ENCODE measurements at places on chromosomes 6 and 20. TPM values are rescaled to one million over a fixed set of nuclear protein-coding genes. Genes with fewer than 3 reads are reported as not detected.

DNA sequence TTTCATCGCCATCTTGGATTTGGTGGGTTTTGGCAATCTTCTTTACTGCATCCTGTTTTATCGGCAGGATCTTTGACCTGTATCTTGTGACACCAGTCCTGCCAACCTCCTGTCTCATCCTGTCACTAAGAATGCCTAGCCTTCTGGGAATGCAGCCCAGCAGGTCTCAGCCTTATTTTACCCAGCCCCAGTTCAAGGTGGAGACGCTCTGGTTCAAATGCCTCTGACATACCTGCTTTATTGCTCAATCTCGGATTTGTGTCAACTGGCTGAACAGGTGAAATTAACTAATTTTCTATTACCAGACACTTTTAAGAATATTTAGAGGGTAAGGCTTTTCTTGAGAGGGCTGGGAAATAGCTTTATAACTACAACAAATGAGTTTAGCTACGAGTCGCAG, 102.5 kb downstream of the SASH1 start:
- no peak for DNase-seq

DNA sequence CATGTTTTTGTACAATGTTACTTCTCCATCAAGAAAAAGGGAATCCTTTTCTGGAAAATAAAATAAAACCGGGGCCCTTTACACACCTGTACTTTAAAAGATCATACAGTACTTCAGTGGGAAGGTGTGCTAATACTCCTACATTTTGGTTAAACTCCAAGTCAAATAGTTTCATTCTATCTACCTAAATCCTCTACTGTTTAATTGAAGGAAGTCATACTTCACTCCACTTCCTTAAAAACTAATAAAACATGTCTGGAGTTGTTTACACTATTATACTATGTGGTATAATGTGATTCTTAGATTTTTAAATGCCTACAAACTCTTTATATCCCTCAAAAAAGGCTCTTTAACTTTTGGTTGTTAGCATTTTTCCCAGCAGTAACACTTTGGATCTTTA, 18.6 kb upstream of the HBS1L start:
- DNase-seq = no peak

DNA sequence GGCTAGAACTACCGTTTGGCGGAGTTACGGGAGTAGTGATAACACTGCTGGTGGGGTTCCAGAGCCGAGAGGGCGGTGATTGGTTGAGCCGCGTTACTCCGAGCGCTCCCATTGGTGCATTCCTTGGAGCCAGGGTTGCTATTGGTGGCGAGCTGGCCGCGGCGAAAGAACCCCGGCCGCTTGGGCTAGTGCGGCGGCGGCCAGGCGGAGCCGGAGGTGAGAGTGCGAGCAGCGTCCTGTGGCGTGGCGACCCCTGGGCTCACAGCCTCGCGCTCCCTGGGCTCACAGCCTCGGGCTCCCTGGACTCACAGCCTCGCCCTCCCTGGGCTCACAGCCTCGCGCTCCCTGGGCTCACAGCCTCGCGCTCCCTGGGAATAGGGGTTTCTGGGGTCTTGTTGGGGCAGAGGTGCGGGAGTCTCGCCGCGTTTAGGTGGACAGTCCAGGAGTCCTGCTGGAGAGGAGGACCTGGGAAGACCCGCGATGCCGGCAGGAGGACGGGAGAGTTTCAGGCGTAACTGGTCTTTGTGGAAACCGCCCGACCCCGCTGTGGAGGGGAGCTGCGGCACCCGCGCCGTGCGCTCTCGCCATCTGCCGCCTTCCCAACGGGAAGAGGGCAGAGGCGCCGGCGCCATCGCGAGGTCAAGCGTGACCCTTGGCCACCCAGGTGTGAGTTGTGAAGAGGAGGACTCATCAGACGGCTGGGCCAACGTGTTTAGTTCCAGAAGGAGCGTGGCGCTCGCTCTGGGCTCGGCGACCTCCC, 12.2 kb downstream of the PRDM13 start:
- no peak for DNase-seq

DNA sequence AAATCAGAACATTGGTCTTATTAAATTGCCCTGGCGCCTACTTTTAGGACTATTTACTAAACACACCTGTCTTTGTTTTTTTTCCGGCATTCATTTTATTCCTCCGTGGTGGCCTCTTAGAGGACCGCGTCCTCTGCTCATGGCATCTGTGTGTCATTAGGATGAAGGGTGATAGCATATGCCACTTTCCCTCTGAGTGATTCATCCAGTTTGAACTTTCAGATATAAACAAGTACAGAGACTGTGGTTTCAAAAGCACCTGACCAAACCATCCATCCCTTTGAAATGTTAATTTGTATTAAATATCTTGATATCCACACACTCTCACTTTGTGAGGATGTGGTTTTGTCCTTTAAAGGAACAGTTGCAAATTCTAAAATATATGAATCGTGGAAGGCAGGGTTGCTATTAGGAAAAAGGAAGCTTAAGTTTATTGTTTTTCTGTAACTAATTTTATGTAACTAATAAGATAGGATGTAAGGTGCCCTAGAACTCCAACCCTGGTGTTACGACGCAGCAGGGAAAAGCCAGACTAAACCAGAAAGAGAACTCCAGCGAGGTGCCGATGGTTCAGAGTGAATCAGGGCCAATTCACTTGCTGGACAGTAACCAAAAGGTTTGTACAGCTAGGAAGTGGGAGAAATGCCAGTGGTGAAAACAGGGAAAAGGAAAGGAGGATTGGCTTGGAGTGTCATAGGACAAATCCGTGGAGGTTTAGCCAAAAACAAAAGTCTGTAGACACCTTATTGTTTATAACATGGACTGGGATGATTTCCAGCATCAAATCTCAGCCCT, 98.7 kb downstream of the SHLD1 start:
- no peak for DNase-seq

Gene ULBP2
- total RNA-seq = 1.1 TPM

- no peak for DNase-seq
Observed at GRCh38 chr6:142851601-142852000, 93.4 kb downstream of the HIVEP2 start.

Gene SDC4
- total RNA-seq = 100 TPM

Gene TMEM239
- total RNA-seq = not detected

DNA sequence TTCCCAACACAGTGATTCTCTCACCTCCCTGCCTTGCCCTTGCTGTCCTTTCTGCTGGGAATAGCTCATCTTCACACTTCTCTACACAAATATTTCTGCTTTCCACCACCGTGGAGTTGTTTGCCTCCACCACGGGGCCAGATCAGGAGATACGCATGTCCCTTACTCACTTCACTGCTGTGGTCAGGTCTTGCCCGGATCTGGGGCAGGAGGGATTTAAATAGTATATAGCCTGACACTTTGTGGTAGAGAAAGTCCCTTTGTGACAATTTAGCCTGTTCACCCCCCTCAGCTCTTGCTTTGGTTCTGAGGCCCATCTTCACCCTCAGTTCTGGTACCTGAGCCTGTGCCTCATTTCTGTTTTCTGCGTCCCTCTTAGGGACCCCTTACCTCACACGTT, 92.6 kb upstream of the PREP start:
- DNase-seq = no peak

- no peak for DNase-seq
Observed at GRCh38 chr6:136030131-136030530, 178.6 kb downstream of the PDE7B start.

DNA sequence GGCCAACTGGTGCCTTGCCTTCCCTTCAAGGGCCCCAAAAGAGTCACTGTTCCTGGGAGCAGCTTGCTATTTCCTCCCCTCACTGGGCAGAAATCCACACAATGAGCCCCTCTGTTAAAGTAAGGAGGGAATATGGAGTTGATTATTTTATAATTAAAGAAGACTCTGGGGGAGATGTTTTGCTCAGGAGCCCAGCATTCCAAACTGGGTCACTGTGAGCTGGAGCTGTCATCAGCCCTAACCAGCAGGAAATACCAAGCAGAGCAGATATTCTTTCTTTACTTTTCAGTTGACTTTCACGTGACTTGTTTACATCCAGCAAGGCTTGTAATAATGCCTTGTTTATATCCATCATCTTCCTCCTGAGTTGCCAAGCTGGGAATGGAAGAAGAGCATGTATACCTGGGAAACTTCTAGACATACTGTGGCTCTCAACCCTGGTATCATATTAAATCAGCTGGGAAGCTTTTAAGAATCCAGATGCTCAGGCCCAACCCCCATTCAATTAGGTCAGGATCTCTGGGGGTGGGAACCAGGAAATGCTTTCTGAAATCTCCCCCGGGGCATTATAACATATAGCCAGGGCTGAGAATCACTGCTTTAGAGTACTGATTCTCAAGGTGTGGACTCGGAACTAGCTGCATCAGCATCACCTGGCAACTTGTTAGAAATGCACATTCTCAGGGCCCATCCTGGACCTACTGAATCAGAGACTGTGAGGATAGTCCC, 175.6 kb upstream of the MYLIP start:
- DNase-seq = no peak

DNA sequence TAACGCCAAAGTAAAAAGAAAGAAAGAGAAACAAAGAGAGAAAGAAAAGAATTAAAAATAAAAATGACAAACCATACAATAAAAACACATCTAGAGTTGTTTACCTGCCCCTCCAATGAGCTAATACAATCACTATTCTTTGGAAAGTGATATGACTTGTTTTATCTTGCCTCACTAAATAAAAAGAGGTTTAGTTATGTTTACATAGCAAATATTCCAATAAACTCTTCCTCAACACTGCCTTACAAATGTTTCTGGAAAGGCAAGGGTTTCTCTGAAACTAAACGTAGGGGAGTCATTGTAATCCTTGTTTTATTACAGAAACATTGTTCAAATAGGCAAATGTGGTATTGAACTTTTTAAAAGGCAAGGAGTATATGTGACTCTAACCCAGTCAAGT, 396.2 kb downstream of the EPM2A start:
- no peak for DNase-seq

GRCh38 chr6:42689371-42689770, 33.0 kb downstream of the PRPH2 start:
- no peak for DNase-seq

DNA sequence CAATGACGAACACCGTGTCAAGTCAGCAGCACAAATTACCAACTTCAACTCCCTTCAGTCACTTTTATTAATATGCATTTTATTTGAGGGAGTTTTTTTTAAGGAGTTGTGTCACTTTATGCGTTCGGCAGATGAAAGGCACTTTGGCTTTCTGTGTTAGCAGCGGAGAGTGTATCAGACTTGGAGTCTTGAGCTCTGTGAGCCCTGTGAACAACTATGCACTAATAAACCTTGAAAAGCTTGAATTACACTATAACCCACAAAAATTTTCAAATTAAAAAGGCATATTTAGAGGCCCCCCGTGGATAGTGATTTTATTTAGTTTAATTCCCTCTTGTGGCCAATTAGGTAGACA, 335.3 kb upstream of the NT5E start:
- DNase-seq = no peak

DNA sequence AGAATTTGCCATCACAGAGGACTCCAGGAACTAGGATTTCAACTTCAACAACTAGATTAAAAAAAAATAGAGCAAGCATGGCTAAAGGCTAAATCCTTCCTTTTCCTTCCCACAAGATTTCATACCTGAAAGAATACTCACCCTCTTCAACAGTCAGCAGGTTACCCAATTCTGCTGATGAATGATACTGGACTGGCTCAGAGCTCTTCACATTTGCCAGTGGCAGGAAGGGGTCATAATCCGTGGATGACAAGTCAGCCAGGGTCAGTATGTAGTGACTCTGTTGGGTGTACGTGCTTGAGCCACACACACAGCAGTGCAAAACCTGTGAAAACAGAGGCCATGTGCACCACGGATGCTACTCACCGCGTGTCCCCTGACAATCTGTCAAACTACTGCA, 152.9 kb downstream of the INSM1 start:
- no peak for DNase-seq

GRCh38 chr20:32006841-32007786, 3.1 kb upstream of the CCM2L start:
- DNase-seq = no peak

DNA sequence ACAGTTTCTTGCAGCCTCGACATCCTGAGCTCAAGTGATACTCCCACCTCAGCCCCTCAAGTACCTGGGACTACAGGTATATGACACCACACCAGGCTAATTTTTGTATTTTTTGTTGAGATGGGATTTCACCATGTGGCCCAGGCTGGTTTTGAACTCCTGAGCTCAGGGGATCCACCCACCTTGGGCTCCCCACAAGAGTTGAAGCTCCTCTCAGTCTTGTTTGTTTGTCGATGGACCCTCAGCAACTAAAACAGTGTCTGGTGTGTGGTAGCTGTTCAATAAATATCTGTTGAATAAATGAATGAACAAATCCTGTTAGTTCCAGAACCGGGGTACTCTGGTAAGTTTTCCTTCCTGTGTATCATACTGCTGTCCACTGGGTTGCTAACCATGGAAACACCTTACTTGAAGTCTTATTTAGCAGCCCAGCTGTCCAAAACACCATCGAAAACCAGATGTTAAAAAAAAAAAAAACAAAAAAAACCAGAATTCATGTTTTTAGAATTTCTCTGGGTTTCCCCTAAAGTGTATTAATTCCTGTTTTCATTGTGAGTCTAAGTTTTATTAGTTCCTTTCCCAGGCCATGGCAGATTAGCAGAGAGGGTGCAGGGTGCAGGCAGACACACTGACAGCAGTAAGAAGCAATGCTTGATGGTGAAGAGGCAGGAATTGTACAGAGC, 7.8 kb upstream of the EZR start:
- no peak for DNase-seq

DNA sequence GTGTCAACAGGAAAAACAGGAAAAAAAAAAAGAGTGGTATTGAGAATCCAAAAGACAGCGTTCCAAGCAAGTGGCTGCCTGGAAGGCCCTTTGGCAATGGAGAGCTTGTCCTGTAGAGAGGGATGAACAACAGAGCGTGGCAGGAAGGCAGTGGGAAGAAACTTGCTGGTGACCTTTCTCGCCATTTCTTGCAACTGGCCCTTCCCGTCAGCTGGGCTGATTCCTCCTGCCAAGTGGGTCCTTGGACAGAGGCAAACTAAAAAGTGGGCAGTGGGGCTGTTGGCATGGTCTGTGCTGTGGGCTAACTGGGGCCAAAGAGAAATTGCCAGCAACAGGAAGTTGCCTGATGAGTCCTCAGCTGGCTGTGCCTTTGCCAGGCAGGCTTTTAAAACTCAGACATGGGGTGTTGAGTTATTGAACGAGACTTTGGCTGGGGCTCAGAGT, 43.9 kb upstream of the CLDN20 start:
- no peak for DNase-seq

All from cardiac septum (tissue), 1 donor.